Pulmonary artery endothelial cell (primary cell): ENCODE measurements at places on chromosomes 13 and 19. TPM values are rescaled to one million over a fixed set of nuclear protein-coding genes. Genes with fewer than 3 reads are reported as not detected.

Gene FAM216B
- total RNA-seq = not detected in 2 replicates

Gene ATP4A
- total RNA-seq = not detected in 2 replicates

Gene ZNF302
- 10.2 and 15.1 TPM in 2 replicates for total RNA-seq

Gene TYROBP
- not detected in 2 replicates for total RNA-seq

Gene SPHK2
- 6.7 and 9.2 TPM in 2 replicates for total RNA-seq

Gene TMEM86B
- 0.73 and 1.1 TPM in 2 replicates for total RNA-seq
